ENCODE measurements at places on chromosomes 7 and 10.

DNA sequence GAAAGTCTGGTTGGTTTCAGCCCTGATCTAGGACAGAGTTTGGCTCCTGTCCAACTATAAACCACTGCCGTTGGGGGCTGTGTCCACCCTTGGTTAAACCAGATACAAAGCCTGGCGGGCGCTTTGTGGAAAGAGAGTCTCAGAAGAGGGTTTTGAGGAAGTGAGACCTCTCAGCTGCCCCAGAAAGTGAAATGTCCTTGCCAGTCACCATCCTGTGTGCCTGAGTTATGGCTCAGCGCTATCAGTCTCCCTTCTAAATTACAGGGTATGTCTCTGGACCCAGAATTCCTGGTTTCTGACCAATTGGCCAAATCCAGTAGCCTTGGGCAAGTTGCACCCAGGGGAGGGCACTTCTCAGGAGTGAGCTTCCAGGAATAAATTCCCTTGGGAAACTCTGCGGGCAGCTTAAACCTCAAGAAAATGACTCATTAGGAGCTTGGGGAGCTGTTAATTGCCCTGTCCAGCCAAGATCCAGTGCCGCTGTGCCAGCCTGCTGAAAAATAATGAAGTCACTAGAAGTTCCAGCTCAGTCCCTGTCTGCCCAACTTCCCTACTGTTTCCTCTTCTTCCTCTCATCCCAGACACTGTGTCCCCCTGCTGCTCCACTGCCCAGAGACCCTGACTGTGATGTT is 66.7 kb upstream of the PDZD8 start:
- no peak for DNase-seq

- no peak for DNase-seq
Observed at GRCh38 chr10:78771808-78772455, 296.8 kb upstream of the ZMIZ1 start.

DNA sequence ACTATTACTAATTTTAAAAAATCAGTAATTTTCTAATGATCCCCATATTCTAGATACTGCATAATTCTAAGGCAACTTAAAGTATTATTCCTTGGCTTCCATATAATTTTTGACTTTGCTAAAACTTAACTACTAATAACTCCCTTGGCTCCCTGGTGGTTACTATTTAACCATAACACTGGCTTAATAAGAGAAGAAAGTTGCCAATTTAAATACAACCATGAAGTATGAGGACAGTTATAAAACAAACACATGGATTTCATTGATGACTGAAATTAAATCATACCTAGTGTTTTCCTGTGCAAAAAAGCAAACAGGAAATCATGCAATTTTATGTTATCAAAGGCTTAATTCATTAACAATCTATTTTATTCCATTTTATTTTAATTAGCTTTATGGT is 1073.9 kb downstream of the GRM8 start:
- no peak for DNase-seq

DNA sequence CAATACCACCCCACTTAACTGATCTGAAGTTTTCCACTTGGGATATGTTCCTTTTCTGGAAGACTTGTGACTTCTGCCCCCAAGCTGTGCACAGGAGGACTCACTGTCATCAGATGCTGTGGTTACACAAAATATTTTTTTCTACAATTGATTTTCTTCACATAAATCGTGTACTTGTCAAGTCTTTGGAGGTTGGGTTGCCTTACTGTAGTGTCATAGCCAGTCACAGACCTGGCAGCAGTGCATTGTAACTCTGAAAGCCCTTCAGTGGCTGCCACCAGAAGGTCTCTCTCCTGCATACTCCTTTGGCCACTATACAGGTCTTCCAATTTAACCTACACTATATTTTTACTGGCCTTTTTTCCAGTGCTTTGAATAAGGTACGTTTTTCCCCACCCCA is 73.2 kb downstream of the SDK1 start:
- no peak for DNase-seq

DNA sequence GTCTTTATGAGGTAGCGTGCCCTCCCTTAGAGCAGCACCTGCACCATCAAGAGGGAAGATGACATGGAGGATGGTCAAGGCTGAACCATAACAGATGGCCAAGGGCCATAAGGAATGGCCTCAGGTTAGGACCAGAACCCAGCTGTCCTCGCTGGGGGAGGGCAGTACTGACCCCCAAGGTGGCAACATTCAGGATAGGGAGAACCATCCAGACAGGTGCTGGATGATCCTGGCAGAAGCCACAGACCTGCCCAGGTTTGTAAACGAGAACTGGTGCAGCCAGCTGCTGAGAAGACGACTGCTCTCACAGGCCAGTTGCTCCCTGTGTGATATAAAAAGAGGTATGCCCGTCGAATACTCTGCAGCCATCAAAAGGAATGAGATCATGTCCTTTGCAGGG is 320.4 kb downstream of the GLRX3 start:
- DNase-seq = no peak

- DNase-seq = no peak
Observed at GRCh38 chr10:95693071-95693667, 558 bp downstream of the TCTN3 start.

GRCh38 chr10:12050528-12050927 is 7.9 kb upstream of the UPF2 start:
- DNase-seq = no peak

DNA sequence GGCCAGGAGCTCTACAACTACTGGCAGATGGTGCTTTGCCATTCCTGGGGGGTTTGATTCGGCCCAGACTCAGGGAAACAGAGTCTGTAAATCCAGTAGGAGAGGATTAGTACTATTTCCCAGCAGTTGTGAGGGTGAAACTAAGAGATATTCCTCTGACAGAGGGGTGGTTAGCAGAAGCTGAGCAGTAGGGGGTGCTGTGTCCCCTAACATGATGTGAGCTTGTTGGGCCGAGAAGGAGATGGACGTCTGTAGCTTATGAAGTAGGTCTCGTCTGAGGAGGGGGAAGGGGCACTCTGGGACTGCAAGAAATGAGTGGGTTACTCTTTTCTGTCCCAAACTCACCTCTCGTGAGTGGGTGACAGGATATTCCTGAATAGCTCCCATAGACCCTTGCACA is 179.2 kb upstream of the MBL2 start:
- peak; percentile 41 for DNase-seq

DNA sequence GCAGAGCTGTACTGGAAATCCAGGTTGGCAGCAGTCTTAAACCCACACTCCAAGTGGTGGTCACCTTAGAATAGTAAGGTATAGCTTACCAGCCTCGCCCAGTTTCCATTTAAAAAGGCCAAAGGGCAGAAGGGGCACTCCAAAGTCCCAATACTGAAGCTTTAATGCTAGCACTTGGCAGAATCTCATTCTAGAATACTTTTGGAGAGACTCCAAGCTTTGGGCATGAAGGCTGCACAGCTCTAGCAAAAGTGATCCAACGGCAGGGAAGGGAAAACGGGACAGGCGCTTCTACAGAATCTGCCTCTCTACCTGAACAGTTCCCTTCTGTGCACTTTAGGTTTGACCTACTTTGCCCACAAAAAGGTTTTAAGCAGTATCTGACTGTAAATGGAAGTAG is 19.7 kb downstream of the SMURF1 start:
- DNase-seq = no peak

DNA sequence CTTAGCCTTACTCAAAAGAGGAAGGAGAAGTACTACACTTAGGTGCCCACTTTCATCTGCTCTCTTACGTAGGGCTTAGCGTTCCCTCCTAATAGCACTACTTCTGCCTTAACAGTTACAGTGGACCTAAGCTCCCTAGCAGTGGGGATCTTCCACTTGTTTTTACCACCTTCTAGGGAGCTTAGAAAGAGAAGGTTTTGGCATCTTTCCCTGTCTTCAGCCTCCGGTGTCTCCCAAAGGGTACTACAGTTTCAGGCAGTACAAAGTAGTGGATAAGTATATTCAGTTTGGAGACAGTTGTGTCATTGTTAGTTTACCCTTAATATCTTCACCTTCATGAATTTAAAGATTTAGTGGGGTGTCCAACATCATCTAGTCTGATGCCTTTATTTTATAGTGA is 14.6 kb downstream of the CHRM2 start:
- no peak for DNase-seq

- DNase-seq = no peak
Observed at GRCh38 chr7:27585781-27586447, 76.8 kb downstream of the HIBADH start.

DNA sequence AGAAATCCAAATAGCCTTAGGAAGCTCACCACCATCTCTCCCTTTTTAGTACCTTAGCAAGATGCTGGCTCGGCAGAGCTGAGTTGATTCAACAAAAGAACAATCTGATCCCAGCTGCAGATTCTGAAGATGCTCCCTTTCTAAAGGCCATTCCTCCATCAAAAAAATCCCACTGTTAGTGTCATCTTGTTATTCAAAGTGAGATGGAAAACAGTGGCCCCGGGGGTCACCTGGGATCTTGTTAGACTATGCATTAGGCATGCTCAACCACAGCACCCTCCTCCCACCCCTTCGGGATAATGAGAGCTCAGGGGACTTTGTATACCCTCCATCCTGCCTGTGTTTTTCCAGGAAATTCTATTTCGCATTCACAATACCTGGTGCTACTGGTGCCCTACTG is 2.4 kb downstream of the NCAPG2 start:
- DNase-seq = no peak

DNA sequence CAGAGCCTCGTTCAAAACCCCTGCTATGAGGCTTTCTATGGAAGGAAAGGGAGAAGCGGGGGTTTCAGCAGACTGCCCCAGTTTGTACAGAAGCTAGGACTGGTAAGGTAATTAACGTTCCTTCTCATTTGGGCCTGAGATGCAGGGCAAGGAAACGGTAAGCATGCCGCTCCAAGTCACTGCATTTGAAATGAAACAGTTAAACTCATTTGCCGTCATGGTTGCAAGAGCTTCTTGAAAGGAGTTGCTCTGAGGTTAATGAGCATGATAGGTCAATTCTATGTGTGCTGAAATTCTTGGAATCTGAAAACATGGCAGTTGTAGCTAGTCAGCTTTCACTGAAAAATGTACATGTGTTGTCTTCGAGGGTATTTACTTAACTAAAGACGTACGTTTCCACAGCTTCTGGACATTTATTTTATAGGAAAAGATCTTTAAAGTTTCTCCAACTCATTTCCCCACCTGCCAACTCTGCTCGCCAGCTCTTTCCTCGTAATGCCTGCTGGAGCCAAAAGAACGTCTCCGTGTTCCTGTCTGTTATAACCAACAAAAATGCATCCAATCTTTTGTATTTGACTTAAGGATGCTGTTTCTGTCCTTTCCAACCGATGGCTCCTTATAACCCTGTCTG is 73.3 kb downstream of the ADAM12 start:
- DNase-seq = no peak

Data from progenitor cell of endocrine pancreas (in vitro differentiated cells).